ENCODE measurements at places on chromosomes 1 and 21.

GRCh38 chr1:87684713-87685205 lies 356.1 kb downstream of the LMO4 start:
- no peak for DNase-seq

DNA sequence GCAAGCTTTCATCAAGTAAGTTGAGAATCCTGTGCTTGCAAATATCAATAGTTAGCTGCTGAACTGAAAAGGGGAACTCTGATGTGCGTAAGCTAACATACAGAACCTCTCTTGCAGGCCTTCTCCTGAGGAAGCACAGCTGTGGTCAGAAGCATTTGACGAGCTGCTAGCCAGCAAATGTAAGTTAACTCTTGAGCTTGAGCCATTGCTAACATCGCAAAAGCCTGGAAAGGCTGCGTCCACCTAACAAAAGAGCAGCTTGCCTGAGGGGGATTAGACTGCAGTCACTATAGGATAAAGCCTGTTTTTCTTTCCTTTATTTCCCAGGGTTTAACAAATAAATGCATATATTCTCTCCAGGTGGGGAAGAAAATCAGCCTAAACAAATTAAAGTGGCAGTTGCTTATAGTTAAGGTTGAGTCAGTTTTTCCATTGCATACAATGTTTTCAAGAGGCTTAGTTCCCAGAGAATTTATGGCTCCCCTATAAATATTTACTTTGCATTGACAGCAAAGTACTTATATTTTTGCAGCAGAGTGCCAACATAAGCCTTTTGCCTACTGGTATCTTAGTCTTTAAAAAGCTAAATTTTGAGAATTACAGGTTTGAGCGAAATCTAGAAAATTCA lies 1.5 kb downstream of the RGS2 start:
- no peak for DNase-seq

GRCh38 chr1:180343921-180344769 lies 114.1 kb downstream of the LHX4 start:
- DNase-seq: peak; percentile 85

DNA sequence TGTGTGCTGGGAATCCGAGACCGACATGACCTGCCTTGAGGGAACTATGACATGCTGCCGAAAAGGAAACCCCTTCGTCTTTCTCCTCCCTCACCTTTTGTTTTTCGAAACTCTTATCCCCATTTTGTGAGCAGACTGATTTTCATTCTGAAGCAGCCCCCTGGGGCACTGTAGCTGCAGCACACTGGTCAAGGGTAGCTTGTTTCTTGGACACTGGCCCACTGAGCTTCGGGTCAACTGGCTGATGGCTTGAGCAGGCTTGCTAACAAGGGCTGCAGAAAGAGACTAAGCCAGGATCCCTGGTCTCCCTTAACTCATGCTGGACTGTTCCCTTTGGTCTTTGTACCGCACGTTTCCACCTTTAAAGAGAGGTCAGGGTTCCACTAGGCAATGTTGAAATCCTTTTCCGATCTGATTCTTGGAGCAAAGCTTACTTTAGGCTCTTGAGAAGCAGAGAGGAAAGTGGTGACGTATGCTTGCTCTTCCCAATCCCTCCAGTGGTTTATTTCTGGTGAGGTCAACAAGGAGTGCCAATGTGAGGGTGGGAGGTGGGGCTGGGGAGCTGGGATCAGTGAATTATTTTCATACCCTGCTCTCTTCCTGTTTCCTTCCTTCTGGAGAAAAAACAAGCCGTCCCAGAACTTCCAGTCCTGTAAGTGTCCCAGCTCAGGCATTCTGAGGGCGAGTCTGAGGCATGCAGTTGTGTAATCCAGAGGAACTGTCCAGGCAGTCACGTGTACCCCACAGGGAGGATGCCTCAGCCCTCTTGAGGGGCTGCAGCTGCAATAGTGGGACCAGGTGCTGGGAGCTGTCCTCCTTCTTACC lies 7.6 kb downstream of the CYP4B1 start:
- no peak for DNase-seq

GRCh38 chr1:51230501-51231078 lies 5.5 kb upstream of the RNF11 start:
- no peak for DNase-seq

DNA sequence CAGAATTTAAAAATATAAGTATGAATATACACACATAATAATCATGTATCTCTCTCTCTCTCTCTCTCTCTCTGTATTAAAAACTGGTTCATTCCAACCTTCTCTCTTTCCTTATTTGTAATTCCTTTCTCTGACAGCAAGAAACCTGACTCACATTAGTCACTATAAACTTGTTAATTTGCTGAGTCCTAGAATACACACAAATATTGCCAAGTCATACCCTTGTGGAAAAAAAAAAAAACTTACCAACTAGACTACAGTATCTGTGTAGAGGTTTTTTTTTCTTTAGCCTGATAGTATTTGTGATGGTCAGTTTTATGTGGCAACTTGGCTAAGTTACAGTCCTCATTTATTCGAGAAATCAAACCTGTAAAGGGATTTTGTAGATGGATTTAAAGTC lies 26.3 kb upstream of the NHLH2 start:
- DNase-seq: no peak

DNA sequence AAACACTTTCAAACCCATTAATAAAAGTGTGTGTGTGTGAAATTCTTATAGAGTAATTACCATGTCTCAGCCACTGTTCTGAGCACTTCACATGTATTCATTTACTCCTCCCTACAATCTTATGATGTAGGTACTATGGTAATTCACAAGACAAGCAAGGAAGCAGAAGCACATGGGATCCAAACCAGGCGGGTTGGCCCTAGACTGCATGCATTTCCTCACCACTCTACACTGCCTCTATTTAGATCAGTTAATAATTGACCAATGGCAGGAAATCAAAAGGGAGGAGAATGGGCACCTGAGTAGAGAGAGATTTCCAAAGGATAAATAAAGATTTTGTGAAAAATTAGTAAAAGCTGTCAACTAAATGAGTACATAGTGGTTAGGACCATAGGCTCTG lies 15.7 kb downstream of the MAP3K21 start:
- no peak for DNase-seq

GRCh38 chr1:41580520-41581172 lies 96.2 kb upstream of the EDN2 start:
- no peak for DNase-seq

- no peak for DNase-seq
Observed at GRCh38 chr1:58815686-58816071, 31.8 kb upstream of the JUN start.

GRCh38 chr1:17016317-17016661 lies 4.6 kb upstream of the ATP13A2 start:
- no peak for DNase-seq

DNA sequence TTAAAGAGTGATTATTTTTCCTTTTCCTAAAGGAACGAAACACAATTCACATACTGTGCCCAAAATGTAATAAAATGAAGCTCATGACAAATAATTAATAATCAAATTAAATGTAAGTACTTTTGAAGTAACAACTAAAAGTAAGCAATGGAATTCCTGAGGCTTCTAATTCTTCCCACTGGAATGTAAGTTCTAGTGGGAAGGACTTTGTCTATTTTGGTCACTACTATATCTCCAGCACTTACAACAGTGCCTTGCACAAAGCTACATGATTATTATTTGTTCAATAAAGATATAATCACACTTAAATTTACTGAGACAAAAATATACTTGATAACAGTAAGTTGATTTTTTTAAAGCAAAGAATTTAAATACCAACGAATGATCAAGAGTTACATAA lies 128.8 kb downstream of the COQ8A start:
- DNase-seq: no peak

GRCh38 chr1:205576011-205576410 lies 55.8 kb downstream of the ELK4 start:
- no peak for DNase-seq

DNA sequence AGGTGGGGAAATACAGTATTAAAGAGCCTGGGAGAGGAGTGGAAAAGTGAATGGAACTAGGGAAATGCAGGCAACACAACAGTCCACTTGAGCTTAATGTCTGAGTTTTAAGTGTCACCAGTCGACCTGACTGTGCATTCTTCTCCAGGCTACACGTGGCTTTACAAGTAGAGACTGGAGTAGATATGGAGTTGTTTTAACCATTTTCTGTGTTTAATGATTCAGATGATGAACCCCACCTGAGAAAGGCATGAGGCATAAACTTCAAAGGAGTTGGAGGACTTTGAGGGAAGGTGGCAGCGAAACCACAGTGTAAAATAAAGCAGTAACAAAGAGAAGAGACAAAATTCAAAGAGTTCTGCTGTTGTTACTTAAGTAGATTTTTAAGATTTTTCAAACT lies 12.6 kb downstream of the FUBP1 start:
- no peak for DNase-seq

GRCh38 chr1:11736746-11737639 lies 1.1 kb downstream of the AGTRAP start:
- no peak for DNase-seq

- no peak for DNase-seq
Observed at GRCh38 chr1:183646776-183647175, 6.3 kb downstream of the APOBEC4 start.

- no peak for DNase-seq
Observed at GRCh38 chr1:193524021-193524420, 337.6 kb upstream of the B3GALT2 start.

- DNase-seq: no peak
Observed at GRCh38 chr1:219210067-219210466, 36.4 kb downstream of the LYPLAL1 start.

DNA sequence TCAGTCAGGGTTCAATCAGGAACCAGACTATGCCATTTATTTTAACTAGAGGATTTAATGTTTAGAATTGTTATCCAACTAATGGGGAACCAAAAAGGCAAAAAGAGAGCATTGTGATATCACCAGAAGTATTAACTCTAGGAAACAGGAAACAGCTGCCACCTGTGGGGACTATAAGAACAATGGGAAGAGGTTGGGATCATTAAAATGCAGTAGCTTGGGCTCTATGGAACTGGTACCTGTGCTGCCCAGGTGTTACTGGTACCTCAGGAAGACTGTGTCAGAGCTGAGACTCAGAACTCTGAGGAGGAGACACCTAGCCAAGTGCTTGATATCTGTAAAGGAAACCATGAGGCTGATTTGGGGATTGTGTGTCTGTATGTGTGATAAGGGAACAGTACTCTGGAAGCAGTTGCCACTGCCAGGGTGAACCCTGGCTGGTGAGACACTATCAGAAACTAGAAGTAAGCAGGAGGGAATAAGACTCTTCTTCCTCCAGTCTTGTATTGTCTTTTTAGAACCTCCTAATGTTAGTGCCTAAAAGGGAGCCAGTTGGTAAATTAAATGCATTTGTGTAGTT lies 49.4 kb downstream of the MAN1A2 start:
- DNase-seq: no peak

DNA sequence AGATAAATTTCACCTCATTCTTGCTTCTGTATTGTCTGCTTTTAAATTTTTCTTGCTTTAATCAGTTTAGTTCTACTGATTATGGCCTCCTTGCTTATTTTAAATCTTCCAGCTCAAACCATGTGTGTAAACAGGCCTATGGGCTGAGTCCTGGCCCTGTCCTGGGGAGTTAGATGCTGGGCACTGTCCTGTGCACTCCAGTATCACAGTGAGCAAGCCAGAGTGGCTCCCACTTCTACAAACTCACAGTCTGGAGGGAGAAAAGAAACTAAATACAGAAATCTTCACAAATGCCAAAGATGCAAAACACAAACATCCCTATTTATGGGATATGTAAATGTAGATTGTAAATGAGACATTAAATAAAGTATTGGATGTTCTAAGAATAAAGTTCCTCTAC lies 101.1 kb upstream of the POGK start:
- no peak for DNase-seq

DNA sequence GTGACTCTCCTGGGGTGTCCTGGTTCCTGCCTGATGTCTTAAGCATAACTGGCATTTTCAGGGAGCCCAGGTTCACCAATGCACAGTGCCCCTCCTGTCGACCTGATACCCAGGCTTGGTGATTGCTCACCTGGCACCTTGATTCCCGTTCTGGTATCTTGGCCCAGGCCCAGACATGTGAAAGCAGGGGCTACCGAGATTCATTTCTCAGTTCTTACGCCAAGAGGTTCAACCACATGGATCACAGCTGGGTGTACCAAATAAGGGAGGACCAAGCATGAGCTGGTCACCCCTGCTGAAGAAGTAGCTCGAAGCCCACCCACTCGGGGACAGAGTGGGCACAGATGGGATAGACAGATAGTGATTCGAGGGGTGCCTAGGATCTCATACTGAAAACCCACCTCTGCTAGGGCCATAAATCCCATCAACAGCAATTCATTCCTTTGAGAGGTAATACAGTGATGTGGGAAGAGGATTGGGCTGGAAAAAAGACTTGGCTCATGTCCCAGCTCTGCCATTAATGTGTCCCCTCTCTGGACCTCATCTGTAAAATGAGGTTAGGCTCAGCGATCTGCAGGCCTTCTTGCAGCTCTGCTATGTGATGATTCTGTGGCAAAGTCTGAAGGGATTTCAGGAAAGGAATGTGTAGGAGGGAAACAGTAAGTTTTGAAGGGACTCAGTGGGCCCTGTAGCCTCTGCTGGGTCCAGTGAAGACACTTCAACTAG lies 2.7 kb downstream of the EPHX1 start:
- DNase-seq: no peak

- DNase-seq: peak; percentile 72
Observed at GRCh38 chr1:237171454-237172117, 129.6 kb downstream of the RYR2 start.

- DNase-seq: no peak
Observed at GRCh38 chr1:162741574-162741973, 48.9 kb upstream of the HSD17B7 start.

- DNase-seq: no peak
Observed at GRCh38 chr1:201460814-201461644, 8.0 kb downstream of the PHLDA3 start.

GRCh38 chr21:33684068-33684467 lies 41.8 kb downstream of the ITSN1 start:
- no peak for DNase-seq

- DNase-seq: no peak
Observed at GRCh38 chr21:17371450-17371849, 141.4 kb upstream of the CXADR start.

DNA sequence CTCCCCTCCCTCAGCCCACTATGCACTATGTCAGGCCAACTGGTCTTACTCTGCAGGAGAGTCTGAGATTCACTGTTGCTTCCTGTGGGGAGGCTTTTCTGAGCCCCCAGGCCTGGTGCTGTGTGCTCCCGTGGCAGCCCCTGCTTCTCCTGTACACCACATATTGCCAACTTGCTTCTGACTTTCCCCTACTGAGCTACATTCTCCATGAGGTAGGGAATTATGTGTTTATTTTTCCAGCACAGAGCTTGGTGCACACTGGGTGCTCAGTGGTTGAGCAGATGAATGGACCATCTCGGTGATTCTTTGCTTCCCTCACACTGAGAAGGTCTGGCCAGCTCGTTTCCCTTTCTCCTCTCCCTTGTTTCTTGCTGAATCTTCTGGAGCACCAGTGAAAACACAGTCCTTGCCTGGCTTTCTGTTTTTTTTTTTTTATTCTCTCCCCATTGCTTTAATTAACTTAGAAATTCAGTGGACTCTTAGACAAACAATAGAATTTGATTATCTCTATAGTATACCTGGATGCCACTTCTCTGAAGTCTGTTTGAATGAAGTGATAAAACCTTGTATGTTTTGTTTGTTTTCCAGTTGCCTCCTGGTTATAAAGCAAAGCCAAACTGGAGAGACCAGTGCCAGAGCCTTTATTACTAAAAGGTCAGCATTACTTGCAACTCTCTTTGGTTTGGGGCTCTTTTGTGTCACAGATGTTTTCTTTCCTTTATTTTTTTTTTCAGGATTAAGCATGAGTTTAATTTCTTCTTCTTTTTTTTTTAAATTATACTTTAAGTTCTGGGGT lies 50.3 kb upstream of the CNIH3 start:
- DNase-seq: no peak

All from NCI-H1694 treated with DMSO at 0.1 percent for 48 hours (cell line).